ENCODE measurements at places on chromosomes 7 and 10.

DNA sequence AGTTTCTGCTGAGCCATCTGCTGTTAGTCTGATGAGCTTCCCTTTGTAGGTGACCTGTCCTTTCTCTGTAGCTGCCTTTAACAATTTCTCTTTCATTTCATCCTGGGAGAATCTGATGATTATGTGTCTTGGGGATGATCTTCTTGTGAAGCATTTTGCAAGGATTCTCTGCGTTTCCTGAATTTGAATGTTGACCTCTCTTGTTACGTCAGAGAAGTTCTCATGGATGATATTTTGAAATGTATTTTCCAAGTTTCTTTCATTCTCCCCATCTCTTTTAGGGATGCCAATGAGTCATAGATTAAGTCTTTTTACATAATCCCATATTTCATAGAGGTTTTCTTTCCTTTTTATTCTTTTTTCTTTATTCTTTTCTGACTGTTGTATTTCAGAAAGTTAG, 184.2 kb upstream of the BET1 start:
- DNase-seq: no peak

- DNase-seq: no peak
These were observed 1194.6 kb downstream of the SORCS1 start for GRCh38 chr10:105969884-105970377.

GRCh38 chr10:15515202-15515601, 144.1 kb upstream of the FAM171A1 start:
- no peak for DNase-seq

DNA sequence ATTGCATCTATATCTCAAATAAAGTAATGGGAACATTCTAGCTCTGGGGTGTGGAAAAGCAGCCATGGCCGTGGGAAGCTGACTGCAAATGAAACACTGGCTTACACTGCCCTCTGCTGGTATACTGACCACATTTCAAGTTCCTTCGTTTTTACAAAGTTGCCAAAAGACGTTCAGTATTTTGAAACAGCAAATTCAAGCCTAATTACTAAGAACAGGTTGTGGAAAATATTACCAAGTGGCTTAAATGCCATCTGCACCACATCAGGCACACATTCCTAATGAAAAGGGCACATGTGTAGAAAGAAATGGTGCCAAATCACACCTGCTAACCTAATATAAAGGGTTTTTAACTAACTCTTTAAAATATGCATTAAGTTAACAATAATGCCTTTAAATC, 83.9 kb downstream of the JAZF1 start:
- DNase-seq: peak; percentile 83

DNA sequence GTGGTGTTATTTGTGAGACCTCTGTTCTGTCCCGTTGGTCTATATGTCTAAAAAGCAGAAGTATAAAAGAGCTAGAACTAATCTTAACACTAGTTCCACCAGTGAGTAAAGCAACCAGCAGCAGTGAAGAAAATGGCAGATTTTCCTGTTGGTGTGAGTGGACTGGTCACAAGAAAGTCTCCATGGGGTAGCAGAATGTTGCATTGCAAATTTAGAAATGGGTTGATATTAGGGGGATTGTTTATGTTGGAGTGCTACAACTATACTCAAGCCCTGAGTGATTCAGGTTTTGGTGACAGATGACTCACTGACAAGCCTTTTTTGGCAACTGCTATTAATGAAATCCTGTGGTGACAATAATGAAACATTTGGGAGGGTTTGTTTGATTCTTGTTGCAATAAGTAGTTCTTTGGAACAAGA, 5.6 kb downstream of the AVL9 start:
- DNase-seq: peak; percentile 53

DNA sequence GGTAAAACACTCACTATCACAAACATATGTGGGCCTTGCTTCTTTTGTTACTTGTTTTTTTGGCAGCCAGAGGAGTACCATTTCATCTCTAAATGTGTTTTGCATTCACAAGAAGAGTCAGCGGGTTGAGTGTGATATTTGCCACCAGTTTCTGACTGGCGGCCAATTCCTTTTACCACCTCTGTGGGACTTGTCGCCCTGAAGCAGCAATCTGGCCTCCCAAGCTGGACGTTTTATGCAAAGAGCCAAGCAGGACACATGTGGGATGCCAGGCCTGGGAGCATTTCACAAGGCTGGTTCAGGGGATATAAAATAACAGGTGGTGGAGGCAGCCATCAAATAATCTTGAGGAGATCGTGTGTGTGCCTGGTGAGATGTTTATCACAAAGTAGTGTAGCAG, 61.8 kb upstream of the TRIL start:
- DNase-seq: no peak

GRCh38 chr7:69803699-69804516, 205.6 kb downstream of the AUTS2 start:
- DNase-seq: no peak

GRCh38 chr7:51357821-51358220, 41.2 kb upstream of the COBL start:
- no peak for DNase-seq

GRCh38 chr7:4210821-4211220, 471.3 kb upstream of the FOXK1 start:
- no peak for DNase-seq

GRCh38 chr10:90652519-90652918, 205.3 kb downstream of the HTR7 start:
- peak; percentile 23 for DNase-seq

- DNase-seq: no peak
These were observed 69.8 kb upstream of the AGR3 start for GRCh38 chr7:16951483-16952080.

DNA sequence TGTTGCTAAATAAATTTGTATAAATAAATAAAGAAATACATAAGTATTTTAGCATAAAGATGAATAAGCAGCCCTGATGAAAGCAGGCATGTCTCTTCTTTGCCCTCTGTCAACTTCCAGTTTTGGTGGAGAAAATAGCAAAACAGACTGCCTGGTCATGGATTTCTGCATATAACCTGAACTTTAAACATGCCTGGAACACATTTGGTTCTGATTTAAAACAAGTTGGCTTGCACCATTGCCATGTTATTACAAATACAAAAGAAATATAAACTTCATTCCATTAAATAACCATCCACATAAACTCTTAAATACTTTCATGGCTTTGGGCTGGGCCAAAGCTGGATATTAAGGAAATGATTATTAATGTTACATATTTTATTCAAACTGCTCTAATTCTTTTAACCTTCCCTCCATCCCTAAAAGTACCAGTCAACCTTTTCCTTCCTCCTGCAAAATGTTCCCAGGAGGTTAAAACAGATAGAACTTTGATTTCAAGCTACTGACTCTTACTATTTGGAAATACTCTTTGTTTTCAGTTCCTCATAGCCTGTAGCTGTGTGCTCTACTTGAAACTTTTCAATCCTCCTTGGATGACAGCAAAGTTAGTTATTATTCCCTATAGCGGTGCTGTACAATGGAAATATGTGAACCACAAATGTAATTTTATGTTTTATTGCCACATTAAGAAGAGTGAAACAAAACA, 96.3 kb downstream of the BICC1 start:
- no peak for DNase-seq

DNA sequence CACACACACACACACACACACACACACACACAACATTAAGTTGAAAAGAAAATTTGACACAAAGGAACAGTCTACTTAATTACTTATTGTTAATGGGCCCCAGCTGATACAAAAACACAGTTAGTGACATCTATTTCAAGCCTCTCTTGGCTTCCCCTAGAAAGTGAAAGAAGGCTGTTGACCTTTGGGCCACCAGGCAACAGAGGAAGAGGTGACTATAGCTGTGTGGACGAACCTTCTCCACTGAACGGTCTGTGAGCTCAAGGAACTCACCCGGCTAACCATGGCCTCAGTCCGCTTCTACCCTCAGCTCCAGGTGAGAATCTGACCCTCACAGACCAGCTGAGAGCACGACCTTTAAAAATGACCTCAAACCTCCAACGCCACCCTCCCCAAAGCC, 32.9 kb upstream of the CALN1 start:
- no peak for DNase-seq

GRCh38 chr7:153005750-153006435, 246.3 kb downstream of the ACTR3B start:
- DNase-seq: no peak

GRCh38 chr10:33861016-33861704, 526.7 kb upstream of the NRP1 start:
- no peak for DNase-seq

GRCh38 chr7:129828989-129829736, 123.6 kb downstream of the UBE2H start:
- no peak for DNase-seq

GRCh38 chr10:130740166-130740565, 571.4 kb downstream of the TCERG1L start:
- no peak for DNase-seq

GRCh38 chr7:141590666-141591065, 39.5 kb downstream of the AGK start:
- DNase-seq: peak; percentile 3

DNA sequence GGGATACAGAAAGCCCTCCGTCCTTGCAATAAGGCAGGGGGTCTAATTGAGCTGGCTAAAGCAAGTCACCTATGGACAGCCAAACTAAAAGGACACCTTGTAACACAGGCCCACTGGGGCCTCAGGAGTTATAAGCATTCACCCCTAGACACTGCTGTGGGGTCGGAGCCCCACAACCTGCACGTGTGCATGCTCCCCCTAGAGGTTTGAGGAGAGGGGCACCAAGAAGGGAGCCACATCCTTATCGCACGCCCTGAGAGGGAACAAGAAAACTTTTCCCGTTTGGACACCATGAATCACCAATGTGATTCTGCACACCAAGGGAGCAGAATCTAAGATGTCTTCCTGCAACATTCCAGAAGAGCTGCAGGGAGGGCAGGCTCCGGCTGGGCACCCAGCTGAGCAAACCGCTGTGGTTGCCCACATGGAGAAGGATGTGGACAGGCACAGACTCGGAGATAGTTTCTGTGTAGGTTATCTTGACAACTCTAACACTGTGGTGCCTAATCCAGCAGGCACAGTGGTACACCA, 17.7 kb upstream of the TARP start:
- DNase-seq: no peak

GRCh38 chr7:32115831-32116230, 45.6 kb upstream of the PDE1C start:
- no peak for DNase-seq

- DNase-seq: no peak
These were observed 29.4 kb downstream of the SRRM3 start for GRCh38 chr7:76231071-76231470.

GRCh38 chr7:157402911-157403534, 66.2 kb downstream of the DNAJB6 start:
- DNase-seq: no peak

GRCh38 chr10:26486990-26487850, 49.1 kb downstream of the APBB1IP start:
- DNase-seq: no peak

GRCh38 chr10:98563811-98564210, 117.1 kb upstream of the HPS1 start:
- peak; percentile 32 for DNase-seq

- peak; percentile 65 for DNase-seq
These were observed 257.1 kb downstream of the GLI3 start for GRCh38 chr7:41979834-41980307.

DNA sequence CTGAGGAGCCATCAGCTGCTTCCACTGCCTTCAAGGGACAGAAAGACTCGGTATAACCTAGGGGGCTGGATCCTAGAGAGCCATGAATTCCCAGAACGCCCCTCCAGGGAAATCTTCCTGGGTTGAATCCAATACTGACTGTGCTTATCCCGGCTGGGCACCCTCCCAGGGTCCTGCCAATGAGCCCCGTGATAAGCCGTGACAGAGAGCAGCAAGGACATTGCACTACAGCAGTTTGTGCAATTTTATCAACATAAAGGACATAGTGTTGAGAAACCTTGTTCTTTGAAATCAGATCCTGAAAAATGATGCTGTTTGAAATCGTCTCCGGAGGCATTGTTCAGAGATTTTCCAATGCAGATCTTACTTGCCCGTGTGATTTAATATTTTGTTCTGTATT, 18.8 kb downstream of the AKR1B1 start:
- no peak for DNase-seq
